ACHN (cell line): ENCODE measurements at places on chromosomes 3 and 15.

- no peak for DNase-seq
Observed at GRCh38 chr3:119663885-119664284, 3.5 kb upstream of the POPDC2 start.

GRCh38 chr3:142947352-142947751 lies 16.1 kb downstream of the PAQR9 start:
- DNase-seq = no peak

- DNase-seq = no peak
Observed at GRCh38 chr15:84750583-84751092, 2.2 kb downstream of the ZNF592 start.

DNA sequence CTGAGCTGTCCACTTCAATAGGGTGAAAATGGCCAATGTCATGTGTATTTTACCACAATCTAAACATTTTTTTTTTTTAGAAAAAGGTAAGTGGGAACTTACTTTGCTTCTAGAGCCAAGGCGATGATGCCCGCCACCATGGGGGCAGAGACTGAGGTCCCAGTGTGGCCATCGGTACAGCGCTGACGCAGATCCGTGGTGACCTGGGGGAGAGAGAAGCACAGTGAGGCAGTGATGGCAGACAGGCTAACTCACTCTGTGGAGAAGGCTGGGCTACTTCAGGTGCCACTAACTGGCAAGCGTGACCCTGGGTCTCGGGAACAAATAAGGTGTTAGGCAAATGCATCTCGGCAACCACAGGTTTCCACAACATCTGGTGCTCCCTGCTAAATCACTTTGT lies 94.3 kb upstream of the SNRPA1 start:
- DNase-seq = no peak

- no peak for DNase-seq
Observed at GRCh38 chr3:44795197-44795596, 33.6 kb downstream of the KIF15 start.

GRCh38 chr15:76994001-76994400 lies 925 bp upstream of the PSTPIP1 start:
- peak; percentile 1 for DNase-seq
